ENCODE measurements at places on chromosomes 2 and 18. TPM values are rescaled to one million over a fixed set of nuclear protein-coding genes. Genes with fewer than 3 reads are reported as not detected.

Gene NYAP2
- total RNA-seq = 0.52 TPM

Gene GPR39
- total RNA-seq = 1.6 TPM

Gene IL36A
- not detected for total RNA-seq

Gene CKAP2L
- 1.0 TPM for total RNA-seq

Gene INO80D
- 9.9 TPM for total RNA-seq

Gene CCDC85A
- 4.7 TPM for total RNA-seq

Gene FAP
- total RNA-seq = 70.5 TPM

Gene SLC30A3
- total RNA-seq = 0.52 TPM

Gene LGALSL
- 11.5 TPM for total RNA-seq

Gene SERPINB3
- not detected for total RNA-seq

Gene LAMA1
- 4.2 TPM for total RNA-seq

Gene CHRNA1
- total RNA-seq = 48.0 TPM

Gene EDAR
- total RNA-seq = not detected

Gene SPP2
- not detected for total RNA-seq

Gene TTLL4
- 11.0 TPM for total RNA-seq

Gene EVX2
- under 0.01 TPM for total RNA-seq

Gene CBLN2
- total RNA-seq = 0.52 TPM

Gene GALNT13
- under 0.01 TPM for total RNA-seq

Gene NPHP1
- total RNA-seq = 11.5 TPM

Gene FZD7
- total RNA-seq = 42.8 TPM

Gene RIT2
- total RNA-seq = not detected

Gene FAM124B
- total RNA-seq = 12.5 TPM

Gene GKN1
- not detected for total RNA-seq

Gene FBXO41
- total RNA-seq = under 0.01 TPM

Gene SLC4A3
- 2.1 TPM for total RNA-seq

Gene CFC1
- total RNA-seq = not detected

Gene HTRA2
- 42.3 TPM for total RNA-seq

Gene CRYGD
- not detected for total RNA-seq

Gene ALPI
- not detected for total RNA-seq
